GM18507 (cell line): ENCODE measurements at places on chromosomes 1 and 21.
A peak's percentile ranks its signal among the peaks of the same experiment; 100 is the strongest.

- DNase-seq, result no peak
Measured at GRCh38 chr1:30947212-30947611, 38.7 kb upstream of the SDC3 start.

GRCh38 chr1:20321573-20321972, 30.9 kb downstream of the VWA5B1 start:
- no peak for DNase-seq

DNA sequence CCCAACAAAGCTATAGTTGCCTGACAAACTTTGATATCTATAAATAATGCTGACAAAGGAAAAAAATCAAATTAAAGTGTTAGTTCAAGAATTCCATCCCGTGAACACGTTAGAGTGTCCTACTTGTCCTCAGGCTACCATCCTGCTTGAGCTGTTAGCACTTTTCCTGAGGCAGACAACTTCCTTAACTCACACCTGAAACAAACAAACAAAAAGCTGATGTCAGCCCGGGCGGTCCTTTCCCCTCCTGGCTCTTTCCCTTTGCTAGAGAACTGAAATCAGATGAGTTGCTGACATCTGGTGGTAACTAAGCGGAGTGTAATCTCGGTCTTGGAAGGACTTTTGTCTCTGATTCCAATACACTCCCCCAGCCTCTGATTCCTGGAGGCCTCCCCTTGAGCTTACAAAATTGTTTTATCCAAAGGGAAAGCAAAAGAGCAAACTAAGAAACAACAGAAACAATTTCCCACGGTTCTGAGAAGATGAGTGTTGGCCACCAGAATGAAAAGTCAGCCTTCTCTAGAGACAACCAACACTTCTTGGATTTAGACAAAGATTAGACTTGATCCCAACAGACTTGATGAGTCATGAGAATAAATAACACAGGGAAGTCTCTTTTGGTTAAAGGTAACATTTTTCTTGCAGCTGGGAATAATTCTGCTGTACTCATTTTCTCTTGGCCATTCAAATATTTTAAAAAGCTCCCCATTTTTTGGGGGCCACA, 135.4 kb downstream of the PROX1 start:
- peak; percentile 4 for DNase-seq

GRCh38 chr1:110321846-110322245, 17.3 kb upstream of the RBM15 start:
- DNase-seq, result no peak

GRCh38 chr1:29868096-29868495, 631.8 kb downstream of the PTPRU start:
- no peak for DNase-seq

DNA sequence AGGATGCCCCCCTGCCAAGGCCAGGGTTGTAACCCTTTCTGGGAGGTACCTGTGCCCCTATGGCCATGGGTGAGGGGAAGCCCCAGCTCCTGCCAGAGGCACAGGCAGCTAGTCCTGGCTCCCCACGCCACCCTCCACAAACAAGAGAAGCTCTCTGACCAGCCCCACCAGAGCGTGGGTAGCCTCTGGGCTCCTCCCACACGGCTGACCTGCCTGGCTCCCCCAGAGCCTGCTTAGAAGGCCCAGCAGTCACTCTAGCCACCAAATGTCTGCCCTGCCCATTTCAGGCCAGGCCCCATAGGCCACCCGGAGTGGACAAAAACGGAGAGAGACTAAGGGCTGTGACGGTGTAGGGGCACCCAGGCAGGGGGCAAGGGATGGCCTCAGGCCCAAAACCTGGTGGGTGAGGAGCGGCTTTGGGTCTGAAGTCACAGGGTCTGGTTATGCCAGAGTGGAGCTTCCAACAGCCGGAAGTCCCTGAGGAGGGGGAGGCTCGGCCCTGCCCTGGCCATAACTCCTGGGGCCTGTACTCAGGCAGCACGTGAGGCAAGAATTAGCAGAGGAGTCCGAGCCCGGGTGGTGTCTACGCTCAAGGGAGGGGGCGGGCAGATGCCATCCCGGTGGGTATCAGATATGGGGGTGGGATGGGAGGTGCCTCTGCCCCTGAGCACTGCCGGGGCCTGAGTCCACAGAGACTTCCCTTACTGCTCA, 155.4 kb downstream of the CASZ1 start:
- DNase-seq, result no peak

DNA sequence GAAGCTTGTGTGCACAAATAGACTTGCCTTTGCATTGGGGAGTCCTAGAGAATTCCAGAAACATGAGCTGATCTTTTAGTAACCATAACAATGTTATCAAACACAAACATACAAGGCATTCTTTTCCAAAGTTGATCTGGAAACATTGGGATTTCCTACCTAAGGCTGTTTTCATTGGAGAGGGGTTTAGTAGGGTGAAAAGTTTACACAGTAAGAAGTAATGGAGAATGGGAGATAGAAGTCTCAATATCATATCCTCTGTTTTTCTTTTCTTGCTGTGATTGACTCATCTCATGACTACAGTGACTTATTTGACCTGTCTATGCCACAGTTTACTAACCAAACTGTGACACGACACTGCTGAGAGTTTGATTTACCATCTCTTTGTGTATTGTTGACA, 65.6 kb upstream of the PLA2G4A start:
- no peak for DNase-seq

DNA sequence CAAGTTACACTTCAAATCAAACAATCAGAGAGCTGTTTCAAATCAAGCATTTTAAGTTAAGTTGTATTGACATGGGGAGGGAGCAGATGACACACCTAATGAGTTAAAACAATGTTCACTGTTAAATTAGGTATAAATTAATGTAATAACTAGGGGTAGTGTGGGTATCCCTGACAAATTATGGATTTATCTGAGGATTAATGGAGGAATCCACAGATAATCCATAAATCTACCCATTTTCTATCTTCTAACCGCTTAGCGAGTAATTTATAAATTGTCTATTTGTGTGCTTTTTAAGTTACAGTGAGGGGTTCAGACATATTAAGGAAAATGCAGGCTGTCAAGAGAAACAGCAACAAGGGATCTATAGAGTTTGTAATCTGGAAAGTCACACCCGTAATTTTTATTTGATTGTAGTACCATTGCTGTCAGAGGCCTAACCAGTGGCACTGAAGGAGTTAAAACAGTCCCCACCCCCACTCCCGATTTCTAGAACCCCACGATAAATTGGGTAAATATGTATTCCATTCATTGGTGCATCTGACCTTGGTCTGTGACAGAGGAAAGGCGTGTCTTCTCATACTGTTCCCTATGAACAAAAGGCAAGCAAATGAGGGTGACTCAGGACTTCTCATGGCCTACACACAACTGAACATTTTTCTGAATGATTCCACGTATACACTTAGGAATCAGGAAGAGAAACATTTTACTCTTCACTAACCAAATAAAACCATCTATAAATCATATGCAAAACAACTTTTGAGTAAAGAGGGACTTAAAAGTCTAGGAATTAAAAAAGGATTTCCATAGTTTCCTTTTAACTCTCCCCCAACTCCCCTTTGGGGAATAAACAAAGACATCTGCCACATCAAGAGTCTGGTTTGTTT, 7.4 kb downstream of the IRF2BP2 start:
- no peak for DNase-seq

DNA sequence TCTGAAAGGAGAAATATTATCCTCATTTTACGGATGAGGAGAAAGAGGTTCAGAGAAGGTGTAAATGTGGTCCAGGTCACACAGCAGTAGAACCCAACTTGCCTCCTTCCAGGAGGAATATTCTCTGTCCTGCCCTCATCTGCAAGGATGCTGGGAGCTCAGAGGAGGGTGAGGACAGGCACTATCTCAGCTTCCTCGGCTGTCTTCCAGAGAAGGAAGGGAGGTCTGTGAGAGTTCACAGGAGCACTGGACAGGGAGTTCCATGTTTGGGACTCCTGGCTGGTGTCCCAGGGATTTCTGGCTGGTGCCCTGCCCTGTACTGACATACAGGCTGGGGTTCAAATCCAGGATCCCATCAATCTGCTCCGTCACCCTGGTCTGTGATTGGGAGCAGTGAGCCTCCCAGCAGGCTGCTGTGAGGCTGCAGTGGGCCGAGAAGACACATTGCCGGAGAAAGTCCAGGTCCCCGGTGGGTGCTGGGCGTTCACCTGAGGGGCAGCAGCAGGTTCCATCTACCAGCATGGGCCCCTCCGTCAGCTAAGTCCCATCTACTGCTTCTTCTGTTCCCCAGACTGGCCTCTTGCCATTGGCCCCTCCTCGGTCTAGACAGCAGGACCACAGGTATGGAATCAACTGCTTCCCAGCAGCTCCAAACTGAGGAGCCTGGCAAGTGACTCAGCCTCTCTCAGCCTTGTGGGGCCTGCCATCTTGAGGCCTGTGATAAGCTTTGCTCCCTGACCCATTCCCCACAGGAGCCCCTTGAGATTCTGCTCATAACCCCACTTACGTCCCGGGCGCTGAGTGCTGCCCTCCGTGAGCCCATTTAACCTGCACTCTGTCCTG, 8.5 kb upstream of the BSND start:
- no peak for DNase-seq

GRCh38 chr21:43306911-43307676, 119.8 kb downstream of the SIK1 start:
- peak; percentile 58 for DNase-seq

GRCh38 chr1:22883406-22883805, 89.3 kb downstream of the LACTBL1 start:
- DNase-seq, result no peak

GRCh38 chr1:109739738-109740614, 862 bp downstream of the GSTM3 start:
- peak; percentile 49 for DNase-seq

DNA sequence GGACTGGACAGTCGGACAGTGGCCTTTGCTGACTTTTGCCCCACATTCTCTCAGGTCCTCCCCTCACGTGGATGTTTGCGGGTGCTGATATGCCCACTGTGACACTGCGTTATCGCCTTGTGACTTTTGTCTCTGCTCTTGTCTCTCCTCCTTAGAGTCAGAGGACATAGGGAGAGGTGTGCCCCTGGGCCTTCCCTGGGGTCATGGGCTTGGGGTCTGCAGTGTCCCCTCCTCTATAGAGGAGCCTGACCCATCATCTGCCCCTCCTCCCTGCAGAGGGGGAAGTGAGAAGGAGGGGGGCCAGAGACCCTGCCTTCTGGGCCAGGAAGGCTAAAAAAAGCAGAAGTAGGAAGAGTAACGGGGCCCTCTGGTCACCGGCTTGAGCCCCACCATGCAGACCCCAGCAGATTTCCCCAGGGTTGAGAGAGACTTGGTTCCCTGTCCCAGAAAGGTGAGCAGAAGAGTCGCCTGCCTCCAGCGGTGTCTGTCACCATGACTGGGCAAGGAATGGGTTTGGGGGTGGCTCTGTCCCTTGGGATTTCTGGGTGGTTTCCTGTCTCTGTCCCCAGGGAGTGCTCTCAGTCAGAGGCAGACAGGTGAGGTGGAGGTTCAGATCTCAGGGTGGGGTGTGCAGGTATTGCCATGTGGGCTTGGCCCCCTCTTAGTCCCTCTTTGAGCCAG, 13.3 kb downstream of the RPS6KA1 start:
- DNase-seq, result no peak

GRCh38 chr1:47805018-47805417, 192.2 kb downstream of the TRABD2B start:
- DNase-seq, result no peak

DNA sequence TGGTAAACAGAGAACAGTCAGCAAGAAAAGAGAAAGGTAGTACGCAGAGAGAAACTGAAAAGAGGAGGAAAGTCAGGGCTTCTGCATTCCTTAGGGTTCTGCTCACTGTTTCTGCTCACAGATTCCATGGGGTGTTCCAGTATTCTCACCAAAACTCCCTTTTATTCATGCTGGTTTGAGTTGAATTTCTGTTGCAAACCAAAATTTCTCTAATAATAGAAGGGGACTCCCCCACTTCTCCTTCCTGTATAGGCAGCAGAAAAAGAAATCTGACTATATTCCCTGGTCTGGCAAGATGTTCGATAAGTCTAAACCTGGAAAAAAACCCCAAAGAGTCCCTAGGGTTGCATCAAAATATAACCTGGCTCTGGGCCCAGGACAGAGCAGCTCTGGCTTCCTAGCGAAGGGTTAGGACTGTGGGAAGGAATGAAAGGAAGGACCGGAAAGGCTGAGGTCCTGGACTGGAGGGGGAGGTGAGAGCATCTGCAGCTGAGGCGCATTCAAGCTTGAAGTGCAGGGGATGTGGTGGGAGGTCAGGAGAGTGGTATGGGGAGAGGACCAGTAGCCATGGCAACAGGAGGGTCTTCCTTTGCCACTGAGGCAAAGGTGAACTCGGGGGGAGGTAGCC, 18.8 kb upstream of the RGS16 start:
- DNase-seq, result no peak

GRCh38 chr1:38201431-38201830, 154.8 kb upstream of the POU3F1 start:
- DNase-seq, result no peak

DNA sequence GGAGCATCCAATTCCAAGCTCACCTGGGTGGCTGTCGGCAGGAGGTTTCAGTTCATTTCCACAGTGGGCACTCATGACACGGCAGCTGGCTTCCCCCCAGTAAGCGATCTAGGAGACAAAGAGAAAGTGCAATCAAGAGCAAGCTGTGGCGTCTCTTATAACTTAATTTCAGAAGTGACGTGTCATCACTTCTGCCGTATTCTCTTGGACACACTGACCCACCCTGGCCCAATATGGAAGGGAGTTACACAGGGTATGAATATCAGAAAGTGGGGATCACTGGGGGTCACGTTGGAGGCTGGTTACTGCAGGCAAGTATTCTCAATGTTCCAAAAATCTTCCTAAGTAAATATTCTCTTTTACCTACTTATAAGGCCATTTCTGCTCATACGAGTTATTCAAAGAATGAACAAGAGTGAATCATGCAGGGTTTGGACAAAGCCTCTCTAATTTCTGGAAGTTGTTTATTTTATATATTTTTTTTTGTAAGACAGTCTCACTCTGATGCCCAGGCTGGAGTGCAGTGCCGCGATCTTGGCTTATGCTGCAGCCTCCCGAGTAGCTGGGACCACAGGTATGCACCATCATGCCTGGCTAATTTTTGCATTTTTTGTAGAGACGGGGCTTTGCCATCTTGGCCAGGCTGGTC, 46.5 kb upstream of the GREM2 start:
- DNase-seq, result no peak

DNA sequence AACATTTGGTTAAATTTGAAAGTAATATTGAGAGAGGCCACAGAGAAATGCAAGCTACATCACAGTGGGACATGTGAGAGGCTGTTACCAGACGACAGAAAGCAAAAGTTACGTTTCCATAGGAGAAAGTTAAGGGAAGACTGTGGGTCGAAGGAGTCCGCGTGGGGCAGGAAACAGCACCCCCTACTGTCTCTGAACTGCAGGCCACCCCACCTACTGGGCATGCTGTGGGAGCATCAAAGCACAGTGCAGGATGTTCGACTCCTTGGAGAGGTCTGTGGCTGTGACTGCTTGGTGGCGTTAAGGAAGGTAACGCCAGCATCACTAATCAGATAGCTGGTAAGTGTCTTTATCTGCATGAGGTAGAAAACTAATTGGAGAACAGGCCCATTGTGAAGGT, 123.9 kb downstream of the PTBP2 start:
- DNase-seq, result no peak

DNA sequence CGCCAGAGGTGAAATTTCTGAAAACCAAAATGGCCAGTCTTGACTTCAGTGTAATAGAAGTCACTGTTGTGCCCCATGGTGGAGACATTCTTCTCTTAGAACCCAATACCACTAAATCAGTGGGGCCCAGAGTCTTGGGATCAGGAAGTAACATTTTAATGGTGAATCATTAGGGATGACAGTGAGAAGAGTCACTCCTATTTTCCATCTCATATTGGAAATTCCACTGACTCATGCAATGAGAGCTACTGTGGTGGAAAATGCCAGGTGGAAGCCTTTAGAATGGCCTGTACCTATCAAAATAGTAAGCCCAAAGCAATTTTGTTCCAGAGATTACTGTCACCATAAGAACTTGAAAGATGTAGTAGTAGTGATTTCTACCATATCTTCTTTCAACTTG, 20.6 kb upstream of the PPM1J start:
- no peak for DNase-seq

- peak; percentile 36 for DNase-seq
Measured at GRCh38 chr21:29233611-29234540, 64.8 kb upstream of the BACH1 start.
